ENCODE measurements at places on chromosomes 1 and 21.
A peak's percentile ranks its signal among the peaks of the same experiment; 100 is the strongest.

DNA sequence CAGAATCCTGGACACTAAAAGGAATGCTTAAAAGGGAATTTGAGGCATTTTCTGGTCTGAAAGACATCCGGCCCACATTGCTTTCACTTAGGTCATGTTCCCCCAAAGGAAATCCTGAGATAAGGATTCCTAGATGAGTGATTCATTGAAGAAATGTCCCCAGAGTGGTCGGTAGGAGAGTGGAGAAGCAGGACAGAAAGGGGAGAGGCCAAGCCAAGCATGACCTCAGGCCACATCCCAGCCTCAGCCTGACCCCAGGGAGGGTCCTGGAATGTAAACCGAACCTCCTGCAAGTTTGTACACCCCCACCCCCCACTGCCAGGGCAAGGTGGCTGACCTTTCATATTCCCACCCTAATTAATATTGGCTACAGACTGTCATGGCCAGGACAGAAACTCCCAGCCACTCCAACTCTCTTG, 16.6 kb downstream of the HIVEP3 start:
- peak; percentile 54 for DNase-seq

GRCh38 chr1:46188295-46189030, 9.8 kb downstream of the POMGNT1 start:
- no peak for DNase-seq

- no peak for DNase-seq
Observed at GRCh38 chr1:184656221-184656620, 98.4 kb downstream of the EDEM3 start.

DNA sequence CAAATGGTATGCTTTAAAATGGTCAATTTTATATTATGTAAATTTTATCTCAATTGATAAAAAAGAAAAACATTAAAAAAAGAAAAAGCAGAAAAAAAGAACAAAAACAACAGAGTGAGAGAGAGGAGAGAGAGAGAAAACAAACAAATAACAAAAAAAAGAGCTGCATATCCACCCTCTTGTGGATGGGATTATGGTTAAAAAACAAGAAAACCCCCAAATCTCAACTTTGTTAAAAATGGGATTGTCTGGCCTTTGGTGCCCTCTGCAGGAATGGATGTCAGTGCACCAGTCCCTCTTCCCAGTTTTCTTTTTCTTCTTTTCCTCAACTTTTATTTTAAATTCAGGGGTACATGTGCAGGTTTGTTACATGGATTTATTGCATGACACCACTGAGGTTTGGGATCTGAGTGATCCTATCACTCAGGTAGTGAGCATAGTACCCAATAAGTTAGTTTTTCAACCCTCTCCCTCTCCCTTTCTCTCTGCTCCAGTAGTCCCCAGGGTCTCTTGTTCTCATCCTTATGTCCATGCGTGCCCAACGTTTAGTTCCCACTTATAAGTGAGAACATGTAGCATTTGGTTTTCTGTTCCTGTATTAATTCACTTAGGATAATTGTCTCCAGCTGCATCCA, 28.1 kb downstream of the RNF187 start:
- peak; percentile 48 for DNase-seq

DNA sequence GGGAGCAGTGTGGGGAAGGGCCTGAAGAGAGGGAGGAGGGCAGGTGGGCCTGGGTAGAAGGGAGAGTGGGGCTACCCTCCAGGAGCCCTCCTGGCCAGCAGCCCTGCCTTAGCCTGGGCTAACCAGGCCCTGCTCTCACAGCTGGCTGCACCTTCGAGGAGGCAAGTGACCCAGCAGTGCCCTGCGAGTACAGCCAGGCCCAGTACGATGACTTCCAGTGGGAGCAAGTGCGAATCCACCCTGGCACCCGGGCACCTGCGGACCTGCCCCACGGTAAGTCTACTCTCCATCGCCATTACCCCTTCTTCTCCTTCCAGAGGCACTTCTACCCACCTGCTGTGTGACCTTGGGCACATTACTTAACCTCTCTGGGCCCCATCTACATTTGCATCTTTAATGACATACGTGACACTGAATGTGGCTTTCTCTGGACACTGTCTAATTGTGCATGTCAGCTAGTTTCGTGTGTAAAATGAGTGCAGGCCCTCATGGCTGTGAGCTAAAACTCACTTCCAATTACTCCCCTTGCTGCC, 18.9 kb downstream of the PTPRU start:
- no peak for DNase-seq

GRCh38 chr1:51969038-51969705, 21.3 kb downstream of the RAB3B start:
- no peak for DNase-seq

- DNase-seq, result no peak
Observed at GRCh38 chr1:199854686-199855321, 172.7 kb upstream of the NR5A2 start.

GRCh38 chr1:225816643-225817538, 7.0 kb downstream of the EPHX1 start:
- DNase-seq, result no peak

GRCh38 chr21:42281181-42281680, 34.0 kb downstream of the TFF3 start:
- no peak for DNase-seq

GRCh38 chr1:155255243-155256007, at the start of gene ENTREP3:
ENTREP3 (minus strand) TSS chr1:155255483; CDS start chr1:155254877, 606 bp downstream.
- peak; percentile 86 for DNase-seq

DNA sequence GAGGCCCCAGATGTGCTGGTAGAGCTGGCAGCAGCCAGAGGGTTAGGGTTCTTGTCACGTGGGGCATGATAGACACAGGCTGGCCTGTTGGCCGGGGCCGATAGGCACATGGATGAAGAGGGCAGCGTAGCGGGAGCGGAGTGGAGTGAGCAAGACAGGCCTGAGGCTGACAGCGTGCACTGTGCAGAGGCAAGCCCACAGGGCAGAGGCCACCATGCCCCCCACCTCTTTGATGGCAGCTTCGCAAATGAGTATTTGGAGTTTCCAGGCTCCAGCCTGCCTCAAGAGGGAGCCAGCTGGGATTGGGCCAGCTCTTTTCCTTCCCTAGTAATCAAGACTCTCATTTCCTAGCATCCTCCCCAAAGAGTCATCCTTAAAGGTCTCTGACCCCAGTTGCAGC, 43.5 kb downstream of the TMCC2 start:
- no peak for DNase-seq

DNA sequence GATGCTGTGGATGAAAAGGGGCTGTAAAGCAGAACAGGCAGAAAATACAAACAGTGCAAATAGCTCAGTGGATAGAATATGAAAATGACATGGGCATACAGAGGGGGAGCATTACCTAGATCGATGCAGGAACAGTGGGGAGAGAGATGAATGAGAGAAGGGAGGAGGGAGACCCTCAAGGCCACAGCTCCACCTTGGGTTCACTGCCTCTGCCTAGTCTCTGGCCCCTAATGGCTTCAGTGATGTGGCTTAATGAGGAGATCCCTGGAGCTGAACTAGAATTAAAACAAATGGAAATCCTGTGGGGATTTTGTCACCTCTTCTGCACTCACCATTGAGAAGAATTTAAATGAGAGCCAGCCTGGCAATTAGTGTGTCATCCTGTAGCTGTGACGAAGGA, 165.0 kb downstream of the TNR start:
- DNase-seq, result no peak

DNA sequence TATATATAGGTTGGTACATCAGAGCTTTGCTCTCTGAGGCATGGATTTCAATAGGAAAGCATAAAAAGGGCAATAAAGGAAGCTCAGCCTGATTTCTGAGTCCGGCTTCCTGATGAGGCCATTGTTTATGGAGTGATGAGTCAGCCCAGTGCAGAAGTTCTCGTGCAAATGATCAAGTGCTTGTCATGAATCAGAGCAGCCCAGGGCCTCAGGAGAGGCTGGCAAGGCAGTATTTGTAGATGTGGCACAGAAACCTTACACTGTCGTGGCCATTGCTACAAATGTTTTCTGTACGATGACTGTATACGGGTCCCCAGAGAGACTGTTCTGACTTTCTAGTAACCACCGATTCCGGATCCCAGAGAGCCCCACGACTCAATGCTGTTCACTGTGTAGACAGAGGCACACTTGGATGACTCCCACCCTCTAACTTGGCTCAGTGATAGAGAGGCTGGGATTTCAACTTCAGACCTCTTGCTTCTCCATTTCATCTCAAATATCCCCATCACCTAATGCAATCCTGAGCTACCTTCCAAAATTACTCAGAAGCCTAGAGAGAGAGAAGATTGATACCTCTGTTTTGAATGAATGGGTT, 26.8 kb downstream of the UMODL1 start:
- no peak for DNase-seq

- peak; percentile 84 for DNase-seq
Observed at GRCh38 chr1:154186177-154186576, 5.7 kb downstream of the TPM3 start.

- no peak for DNase-seq
Observed at GRCh38 chr1:63742526-63742925, 31.3 kb upstream of the ROR1 start.

DNA sequence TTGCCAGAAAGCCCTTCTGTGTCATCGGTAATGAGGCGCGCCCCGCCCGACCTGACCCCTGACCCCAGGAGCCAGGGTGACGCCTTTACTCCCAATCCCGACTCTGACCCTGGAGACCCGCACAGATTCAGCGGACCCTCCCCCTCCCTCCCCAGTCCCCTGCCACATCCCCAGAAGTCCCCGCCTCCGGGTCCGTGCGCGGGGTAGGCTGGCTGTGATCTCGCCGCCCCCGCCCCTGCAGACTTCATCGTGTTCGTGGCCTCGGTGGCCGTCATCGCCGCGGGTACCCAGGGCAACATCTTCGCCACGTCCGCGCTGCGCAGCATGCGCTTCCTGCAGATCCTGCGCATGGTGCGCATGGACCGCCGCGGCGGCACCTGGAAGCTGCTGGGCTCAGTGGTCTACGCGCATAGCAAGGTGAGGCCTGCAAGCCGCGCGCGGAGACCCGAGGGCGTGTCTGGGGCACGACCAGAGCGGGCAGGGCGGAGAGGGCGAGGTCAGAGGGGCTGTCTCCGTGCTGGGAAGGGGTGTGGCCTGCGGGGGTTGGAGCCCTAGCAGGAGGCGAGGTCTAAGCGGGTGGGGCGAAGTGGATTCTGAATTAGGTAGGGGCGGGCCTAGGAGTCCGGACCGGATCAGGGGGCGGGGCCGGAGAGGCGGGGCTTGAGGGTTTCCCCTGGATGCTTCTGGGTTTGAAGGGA, 34.8 kb downstream of the KCNQ4 start:
- DNase-seq, result peak; percentile 87

DNA sequence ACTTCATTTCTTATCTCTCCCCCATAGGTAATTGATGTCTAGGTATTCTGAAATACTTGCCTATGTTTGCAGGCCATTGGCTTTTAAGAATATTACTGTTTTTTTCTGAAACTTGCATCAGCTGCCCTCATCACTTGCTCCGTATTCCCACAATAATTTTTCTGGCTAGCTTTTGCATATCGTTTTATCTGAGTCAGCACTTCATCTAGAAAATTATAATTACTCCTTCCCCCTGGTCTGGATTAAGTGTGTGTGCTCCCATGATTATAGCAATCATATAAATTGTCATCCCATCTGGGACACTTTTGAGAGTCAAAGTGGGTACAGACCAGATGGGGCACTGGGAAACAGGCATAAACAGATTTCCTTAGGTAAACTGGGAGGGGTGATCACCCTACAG, 583.2 kb upstream of the B3GALT2 start:
- no peak for DNase-seq

DNA sequence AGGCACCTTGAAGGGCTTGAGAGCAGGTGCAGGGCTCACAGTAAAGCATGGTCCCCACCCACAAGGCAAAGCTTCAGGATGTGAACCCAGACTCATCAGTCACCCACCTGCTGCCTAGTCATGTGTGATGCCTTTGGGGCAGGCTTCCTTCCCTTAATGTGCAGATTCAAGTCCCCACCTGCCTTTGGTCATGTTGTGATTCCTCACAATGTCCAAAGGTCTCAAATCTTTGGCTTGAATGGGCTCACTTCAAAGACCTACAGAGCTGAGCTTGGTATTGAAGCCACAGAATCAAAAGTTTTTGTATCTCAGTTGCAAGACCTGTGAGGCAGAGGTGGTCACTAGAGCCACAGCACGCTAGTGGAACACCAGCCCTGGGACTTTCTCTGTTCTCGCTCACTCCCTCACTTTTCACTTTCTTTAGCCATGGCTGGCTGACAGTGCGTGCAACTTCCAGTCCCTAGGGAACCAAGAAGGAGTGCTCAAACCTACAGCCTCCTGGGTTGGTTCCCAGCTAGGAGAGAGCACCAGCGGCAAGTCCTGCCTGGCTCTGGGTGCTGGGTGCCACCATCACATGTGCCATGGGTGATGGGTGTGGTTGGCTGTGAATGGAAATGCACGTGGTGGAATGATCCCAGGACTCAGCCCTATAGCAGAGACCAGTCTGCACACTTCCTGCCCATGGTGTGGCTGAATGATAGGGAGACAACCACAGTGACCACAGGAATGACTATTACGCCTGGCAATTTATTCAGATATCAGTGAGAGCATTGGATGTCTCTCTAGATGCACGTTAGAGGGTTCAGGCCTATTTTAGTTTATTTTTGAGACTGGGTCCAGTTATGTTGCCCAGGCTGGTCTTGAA, 26.4 kb upstream of the CLIC6 start:
- no peak for DNase-seq

DNA sequence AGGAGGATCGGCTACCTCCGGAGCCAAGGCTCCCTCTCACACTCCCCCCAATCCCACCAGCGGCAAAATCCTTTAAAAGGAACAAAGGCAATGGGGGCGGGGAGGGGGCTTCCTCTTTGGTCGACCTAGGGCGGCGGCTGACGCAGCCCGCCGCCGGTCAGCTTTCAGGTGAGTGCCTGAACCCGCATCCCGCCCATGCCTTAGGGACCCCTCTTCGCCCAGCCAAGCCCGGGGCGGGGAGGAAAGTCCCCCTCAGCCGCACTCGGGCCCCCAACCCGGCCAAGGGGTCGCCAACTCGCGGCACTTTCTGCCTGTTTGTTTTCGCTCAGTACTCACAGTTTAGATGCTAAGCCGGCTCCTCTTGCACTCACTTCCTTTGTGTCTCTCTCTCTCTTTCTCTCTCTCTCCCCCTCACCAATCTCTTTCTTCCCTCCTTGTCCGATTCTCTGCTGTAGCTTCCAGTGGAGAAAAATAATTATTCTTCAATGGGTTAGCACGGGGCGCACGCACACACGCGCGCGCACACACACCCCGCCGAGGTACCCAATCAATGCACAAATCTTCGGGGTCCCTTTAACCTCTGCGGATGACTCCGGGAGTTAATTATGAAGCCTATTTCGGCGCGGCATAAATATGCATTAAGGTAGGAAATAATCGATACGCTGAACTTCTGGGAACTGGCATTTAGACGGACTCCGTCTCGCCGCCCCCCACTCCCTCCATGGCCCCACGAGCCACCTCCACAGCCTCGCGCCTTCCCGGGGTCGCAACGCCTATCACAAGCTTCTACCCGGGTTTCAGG, at the start of gene BLACAT1:
Gene BLACAT1 (minus strand): TSS at position 465 of the 802 bp plus-strand sequence.
- DNase-seq, result no peak

- no peak for DNase-seq
Observed at GRCh38 chr1:151611288-151611790, 511 bp upstream of the SNX27 start.

DNA sequence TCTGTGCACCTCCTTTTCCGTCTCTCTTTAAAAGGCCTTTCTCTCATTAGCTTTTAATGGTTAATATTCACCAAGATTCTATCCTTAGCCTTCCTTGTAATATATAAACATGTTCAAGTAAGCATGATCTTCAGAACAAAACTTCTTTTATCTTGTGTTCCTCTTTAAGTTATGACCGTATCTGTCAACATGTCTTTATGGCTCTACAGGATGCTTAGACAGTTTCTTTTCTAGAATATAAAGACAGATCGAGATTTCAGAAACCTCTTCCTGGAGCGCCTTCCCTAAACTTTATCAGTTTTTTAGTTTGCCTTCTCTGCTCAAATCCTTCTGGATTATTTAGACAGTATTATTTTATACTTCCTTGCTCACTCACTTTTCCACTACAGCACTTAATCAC, 7.2 kb downstream of the RO60 start:
- DNase-seq, result no peak

- DNase-seq, result no peak
Observed at GRCh38 chr1:207321790-207322645, 540 bp downstream of the CD55 start.
